Panc1 (cell line): ENCODE measurements at places on chromosomes 6 and 20. TPM values are rescaled to one million over a fixed set of nuclear protein-coding genes. Genes with fewer than 3 reads are reported as not detected.

FAM217A gene
- not detected for total RNA-seq

IL17A gene
- not detected for total RNA-seq

SIRPB1 gene
- 0.72 TPM for total RNA-seq

SPEF1 gene
- total RNA-seq = 0.41 TPM

PRR3 gene
- total RNA-seq = 16.5 TPM

TUBB2B gene
- total RNA-seq = 22.7 TPM

MUC21 gene
- not detected for total RNA-seq

TRIM15 gene
- total RNA-seq = 0.13 TPM

LRRC73 gene
- total RNA-seq = 2.9 TPM

BHLHE23 gene
- total RNA-seq = not detected

BANF2 gene
- not detected for total RNA-seq

TMEM14A gene
- total RNA-seq = 45.6 TPM

LAMP5 gene
- total RNA-seq = not detected

LINC00237 gene
- total RNA-seq = not detected

SAYSD1 gene
- 17.0 TPM for total RNA-seq

JPH2 gene
- 0.49 TPM for total RNA-seq

SLC44A4 gene
- 2.7 TPM for total RNA-seq

KCNB1 gene
- total RNA-seq = 11.1 TPM

SLC35D3 gene
- not detected for total RNA-seq

CTAGE9 gene
- total RNA-seq = 0.15 TPM

ADGB gene
- total RNA-seq = not detected

MC3R gene
- total RNA-seq = not detected

LY6G5B gene
- total RNA-seq = 21.2 TPM

FAM50B gene
- not detected for total RNA-seq

TSPO2 gene
- total RNA-seq = not detected

AVP gene
- not detected for total RNA-seq

CASS4 gene
- 0.15 TPM for total RNA-seq

COL9A3 gene
- 46.6 TPM for total RNA-seq

EPB41L1 gene
- 8.6 TPM for total RNA-seq

COL9A1 gene
- not detected for total RNA-seq

RNF144B gene
- total RNA-seq = 5.6 TPM

FABP7 gene
- total RNA-seq = not detected

CCN2 gene
- 155 TPM for total RNA-seq
